ENCODE measurements at places on chromosomes 5 and 9. TPM values are rescaled to one million over a fixed set of nuclear protein-coding genes. Genes with fewer than 3 reads are reported as not detected.

GRCh38 chr5:133945568-133945967, 22.9 kb downstream of the C5orf15 start:
- no peak for DNase-seq

DNA sequence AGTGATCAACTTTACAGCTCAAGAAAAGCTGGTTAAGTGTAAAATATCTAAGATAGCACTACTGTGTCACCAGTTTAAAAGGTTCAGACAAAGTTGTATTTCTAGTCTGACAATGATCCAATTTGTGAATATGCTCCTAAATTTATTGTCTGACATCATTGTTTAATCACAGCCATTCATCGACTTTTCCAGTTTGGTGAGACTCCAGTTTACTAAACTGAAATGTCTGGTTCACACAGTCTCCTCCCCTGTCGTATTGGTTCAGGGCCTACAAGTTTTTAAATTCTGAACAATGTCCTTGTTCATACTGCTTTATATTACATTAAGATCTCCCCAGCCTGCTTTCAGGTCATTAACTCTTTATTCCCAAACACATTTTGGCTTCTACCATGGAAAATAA, 161.4 kb downstream of the CHSY3 start:
- no peak for DNase-seq

DNA sequence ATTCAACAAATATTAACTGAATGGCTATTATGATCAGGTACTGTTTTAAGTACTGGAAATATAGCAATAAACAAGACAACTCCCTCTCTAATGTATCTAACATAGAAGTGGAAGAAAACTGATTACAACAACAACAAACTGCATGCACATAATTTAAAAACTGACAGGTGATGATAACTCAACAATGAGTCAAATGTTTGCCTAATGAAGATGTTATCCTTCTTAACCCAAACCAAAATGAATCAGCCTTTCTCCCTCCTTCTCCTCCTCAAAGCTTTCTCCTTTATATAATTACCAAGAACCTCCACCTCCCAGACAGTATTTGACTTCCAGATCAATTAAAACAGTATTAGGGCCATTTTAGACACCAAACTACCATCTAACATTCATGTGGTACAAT, 49.3 kb downstream of the RICTOR start:
- DNase-seq = no peak

DNA sequence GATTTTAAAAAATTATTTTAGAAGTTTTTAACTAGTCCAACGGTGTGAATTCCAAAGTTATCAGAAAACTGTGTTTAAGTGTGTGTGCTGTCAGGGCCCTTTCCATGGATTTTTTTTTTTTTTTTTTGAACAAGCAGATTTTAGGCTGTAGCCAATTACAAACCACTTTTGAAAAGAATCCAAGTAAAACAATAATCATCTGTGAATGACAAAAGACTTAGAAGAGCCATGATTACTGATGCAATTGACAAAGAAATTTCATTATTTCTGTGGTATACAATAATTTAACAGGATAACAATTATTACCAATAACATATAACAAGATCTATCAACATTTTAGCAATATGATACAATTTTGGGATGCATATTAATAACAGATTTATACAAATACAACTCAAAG, 16.2 kb upstream of the PAIP1 start:
- no peak for DNase-seq

GRCh38 chr5:29214839-29215238, 1978.6 kb upstream of the CDH6 start:
- DNase-seq = no peak

- no peak for DNase-seq
Measured at GRCh38 chr5:174522480-174523260, 201.7 kb upstream of the MSX2 start.

ZNF366 gene
- total RNA-seq = not detected

LRRC26 gene
- total RNA-seq = 0.77 TPM

FAM153A gene
- 0.52 TPM for total RNA-seq

ERCC8 gene
- total RNA-seq = 15.4 TPM

Measured in type B pancreatic cell (in vitro differentiated cells).